ENCODE measurements at places on chromosomes 1 and 21.
A peak's percentile ranks its signal among the peaks of the same experiment; 100 is the strongest.

DNA sequence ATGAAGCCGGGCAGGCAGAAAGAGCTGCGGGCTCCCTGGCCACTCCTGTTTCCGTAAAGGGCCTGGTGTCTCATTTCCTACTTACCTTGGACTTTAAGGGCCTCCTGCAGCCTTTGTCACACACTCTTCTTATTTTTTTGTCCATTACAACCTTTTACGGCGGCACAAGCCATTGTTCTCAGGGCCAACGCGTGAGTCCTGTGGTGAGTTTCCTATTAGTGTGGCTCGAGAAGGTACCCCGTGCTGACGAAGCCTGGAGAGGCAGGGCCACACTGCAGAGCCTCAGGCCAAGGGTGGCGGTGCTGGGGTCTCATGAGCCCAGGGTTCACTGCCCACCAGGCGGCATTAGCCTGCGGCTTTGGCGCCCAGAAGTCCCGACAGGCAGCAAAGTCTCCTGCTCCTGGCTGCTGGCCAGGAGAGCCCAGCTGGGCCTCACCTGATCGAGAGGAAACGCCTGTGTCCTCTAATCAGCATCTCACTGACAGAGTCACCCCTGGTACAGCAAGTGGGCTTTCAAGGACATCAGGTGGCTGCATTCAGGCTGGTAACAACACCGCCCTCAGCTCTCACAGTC, 62.0 kb downstream of the SIK1 start:
- DNase-seq = no peak

DNA sequence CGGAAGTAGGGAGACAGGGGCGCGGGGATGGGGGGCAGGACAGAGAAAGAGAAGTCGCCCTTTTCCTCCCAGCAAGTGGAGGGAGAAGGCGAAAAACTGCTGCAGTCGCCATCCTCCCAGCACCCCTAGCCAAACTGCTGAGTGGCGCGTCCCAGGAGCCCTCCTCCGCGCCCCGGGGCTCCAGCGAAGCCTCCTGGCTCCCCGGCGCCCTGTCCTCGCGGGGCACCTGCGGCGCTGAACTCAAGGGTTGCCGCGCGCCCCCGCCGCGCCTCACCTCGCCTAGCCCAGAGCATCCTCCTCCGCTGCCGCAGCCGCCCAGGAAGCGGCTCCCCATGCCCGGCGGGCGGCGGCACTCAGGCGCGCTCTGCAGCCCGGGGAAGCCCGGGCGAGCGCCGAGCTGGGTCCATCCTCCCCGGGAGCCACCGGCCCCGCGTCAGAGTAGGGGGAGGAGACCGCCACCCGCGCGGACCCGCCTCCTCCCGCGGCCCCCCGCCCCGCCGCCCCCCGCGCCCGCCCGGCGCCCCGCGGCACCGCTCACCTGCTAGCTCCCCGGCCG, at the start of gene DAB1:
DAB1 (minus strand) TSS at position 405 of the 556 bp plus-strand sequence. CDS start 133,030 bp downstream, outside the sequence.
- peak; percentile 64 for DNase-seq

DNA sequence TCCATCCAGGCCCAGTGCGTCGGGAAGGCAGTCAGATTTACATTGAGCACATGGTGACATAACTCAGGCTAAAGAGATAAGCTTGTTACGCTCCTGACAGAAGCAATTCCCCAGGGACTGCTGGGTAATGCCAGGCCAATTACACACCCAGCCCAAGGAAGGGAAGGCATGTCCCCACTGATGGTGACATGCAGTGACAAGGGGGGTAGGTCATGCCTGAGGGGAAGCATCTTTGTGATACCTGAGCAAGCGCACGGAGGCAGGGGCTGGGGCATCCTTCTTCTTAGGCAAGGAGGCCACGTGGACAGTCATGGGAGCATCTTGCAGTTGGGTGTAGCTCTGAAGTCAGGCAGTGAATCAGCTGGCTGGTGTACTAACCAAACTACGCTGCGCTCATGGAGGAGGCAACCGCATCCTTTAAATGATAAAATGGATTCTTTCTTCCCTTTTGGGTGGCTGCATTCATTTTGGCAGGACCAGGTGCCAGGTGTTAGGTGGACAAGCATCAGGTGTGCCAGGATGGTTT, 39.6 kb upstream of the GRIK3 start:
- no peak for DNase-seq

- no peak for DNase-seq
Measured at GRCh38 chr1:34645919-34646318, 108.9 kb upstream of the GJB5 start.

DNA sequence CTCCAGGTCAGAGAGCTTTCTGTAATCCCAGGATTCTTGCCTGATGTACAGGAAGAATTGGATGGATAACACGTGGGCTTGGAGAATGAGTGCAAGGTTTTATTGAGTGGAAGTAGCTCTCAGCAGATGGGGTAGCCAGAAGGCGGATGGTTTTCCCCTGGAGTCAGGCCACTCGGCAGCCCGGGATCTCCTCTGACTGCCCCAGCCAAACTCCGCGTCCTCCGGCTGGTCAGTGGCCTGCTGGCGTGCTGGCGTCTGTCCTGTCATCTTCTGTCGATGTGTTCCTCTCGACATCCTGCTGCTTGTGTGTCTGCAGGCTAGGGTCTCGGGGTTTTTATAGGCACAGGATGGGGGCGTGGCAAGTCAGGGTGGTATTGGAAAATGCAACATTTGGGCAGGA, 27.4 kb upstream of the GJA9 start:
- no peak for DNase-seq

GRCh38 chr1:69777423-69777822, 209.7 kb downstream of the LRRC7 start:
- no peak for DNase-seq

DNA sequence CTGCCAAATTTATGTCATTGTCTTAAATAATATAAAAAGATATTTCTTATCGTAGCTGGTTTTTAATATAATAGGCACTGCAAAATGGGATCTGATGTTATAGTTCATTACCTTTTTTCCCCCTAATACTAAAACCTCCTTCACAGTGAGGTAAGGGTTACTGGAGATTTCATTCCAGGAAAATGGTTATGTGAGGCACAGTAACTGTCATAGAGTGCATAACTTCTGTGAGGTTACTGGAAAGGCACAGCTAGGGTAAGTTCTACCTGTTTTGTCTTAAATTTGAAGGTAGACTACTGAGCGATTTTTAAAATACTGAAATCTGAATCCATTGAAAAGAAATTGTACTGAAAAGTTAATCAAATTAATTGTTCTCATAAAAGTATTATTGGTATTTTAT, 13.0 kb downstream of the ADGRL2 start:
- no peak for DNase-seq

- DNase-seq = no peak
Measured at GRCh38 chr21:14762734-14763694, 216.9 kb upstream of the SAMSN1 start.

Data from HEK293T (cell line).